H9 (cell line): ENCODE measurements at places on chromosomes 11 and 22. TPM values are rescaled to one million over a fixed set of nuclear protein-coding genes. Genes with fewer than 3 reads are reported as not detected.

- no peak for DNase-seq
- no peaks in the 10 kb centered on the region for H3K36me3 ChIP-seq
- H3K27ac ChIP-seq, result no peak overlapping the region
- no peak overlapping the region for H3K4me3 ChIP-seq
Observed at GRCh38 chr22:17781319-17782031, 7.2 kb upstream of the BID start.

GRCh38 chr22:41876675-41877074 lies 38.2 kb downstream of the SHISA8 start:
- no peaks in the 10 kb centered on the region for H3K4me1 ChIP-seq
- no peaks in the 10 kb centered on the region for H3K27me3 ChIP-seq
- DNase-seq, result no peak

- no peak overlapping the region for H3K4me3 ChIP-seq
- no peak overlapping the region for H3K27ac ChIP-seq
- H3K36me3 ChIP-seq, result no peaks in the 10 kb centered on the region
- H3K4me1 ChIP-seq, result no peaks in the 10 kb centered on the region; the same call in 1 of the 2 replicates
- no peak for DNase-seq
Observed at GRCh38 chr11:26698224-26698623, 23.6 kb downstream of the SLC5A12 start.

DNA sequence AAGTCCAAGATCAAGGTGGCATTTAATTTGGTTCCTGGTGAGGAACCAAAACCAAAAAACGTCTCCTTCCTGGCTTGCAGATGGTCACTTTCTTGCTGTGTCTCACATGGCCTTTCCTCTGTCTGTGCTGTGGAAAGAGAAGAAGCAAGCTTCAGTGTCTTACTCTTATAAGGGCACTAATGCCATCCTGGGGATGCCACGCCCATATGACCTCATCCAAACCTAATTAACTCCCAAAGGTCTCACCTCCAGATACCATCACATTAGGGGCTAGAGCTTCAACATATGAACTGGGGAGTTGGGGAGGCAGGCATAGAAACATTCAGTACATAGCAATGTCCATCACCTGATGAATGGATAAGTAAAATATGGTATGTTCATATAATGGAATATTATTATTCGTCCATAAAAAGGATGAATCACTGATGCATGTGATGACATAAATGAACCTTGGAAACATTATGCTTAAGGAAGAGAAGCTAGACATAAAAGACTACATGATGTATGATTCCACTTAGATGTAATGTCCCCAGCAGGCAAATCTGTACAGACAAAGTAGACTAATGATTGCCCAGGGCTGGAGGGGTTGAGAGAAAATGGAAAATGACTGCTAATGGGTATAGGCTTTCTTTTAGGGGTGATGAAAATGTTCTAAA lies 78.6 kb upstream of the B3GNT6 start:
- DNase-seq, result no peak
- no peaks in the 10 kb centered on the region for H3K27me3 ChIP-seq
- H3K4me1 ChIP-seq, result no peaks in the 10 kb centered on the region
- H3K27ac ChIP-seq, result no peak overlapping the region
- no peak overlapping the region for H3K4me3 ChIP-seq

DNA sequence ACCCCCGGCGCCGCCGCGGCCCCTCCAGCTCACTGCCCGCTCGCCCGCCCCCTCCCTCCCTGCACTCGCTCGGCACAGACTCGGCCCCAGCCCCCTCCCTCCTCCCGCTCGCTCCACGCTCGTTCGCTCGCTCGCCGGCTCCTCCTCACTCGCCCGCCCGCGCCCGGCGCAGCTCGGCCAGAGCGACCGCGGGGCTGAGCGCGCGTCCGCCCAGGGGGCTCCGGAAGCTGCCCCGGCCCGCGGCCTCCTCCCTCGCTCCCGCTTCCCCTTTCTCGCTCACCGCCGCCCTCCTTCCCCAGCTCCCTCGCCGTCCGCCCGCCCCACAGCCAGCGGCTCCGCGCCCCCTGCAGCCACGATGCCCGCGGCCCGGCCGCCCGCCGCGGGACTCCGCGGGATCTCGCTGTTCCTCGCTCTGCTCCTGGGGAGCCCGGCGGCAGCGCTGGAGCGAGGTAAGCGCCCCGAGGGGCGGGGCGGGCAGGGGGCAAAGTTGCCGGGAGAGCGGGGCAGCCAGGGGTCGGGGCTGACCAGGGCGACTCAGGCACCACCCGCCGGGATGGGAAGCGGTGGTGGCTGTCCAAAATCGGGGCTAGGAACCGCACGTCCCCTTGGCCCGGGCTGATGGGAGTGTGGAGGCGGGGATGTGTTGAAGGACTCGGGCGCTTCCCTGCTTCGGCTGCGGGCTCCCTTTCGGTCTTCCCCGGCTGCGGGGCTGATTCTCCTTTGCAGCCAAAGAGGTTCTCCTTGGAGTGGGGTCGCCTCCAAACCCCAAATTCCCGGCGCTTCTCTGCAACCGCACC lies at the start of gene SEZ6L:
Gene SEZ6L, plus strand, starts transcription at position 148 of the 797 bp plus-strand sequence. Its CDS starts 208 bp downstream, at position 356.
- H3K4me3 ChIP-seq, result peak within 1 kb of the TSS; percentile 81
- H3K27ac ChIP-seq, result no peak within 1 kb of the TSS
- H3K36me3 ChIP-seq, result no peaks in the 10 kb centered on the region; the same call in 2 of the 3 replicates
- no peaks in the 10 kb centered on the region for H3K4me1 ChIP-seq
- H3K27me3 ChIP-seq, result peaks cover 16% of the 10 kb centered on the region; the same call in 1 of the 2 replicates

GRCh38 chr11:35962369-35963138 lies 18.7 kb downstream of the LDLRAD3 start:
- H3K27me3 ChIP-seq, result no peaks in the 10 kb centered on the region
- DNase-seq, result no peak
- no peak overlapping the region for H3K27ac ChIP-seq
- peaks cover 9% of the 10 kb centered on the region; the same call in 1 of the 2 replicates for H3K4me1 ChIP-seq
- H3K36me3 ChIP-seq, result peaks cover 16% of the 10 kb centered on the region

GRCh38 chr11:116537709-116538108 lies 235.1 kb downstream of the BUD13 start:
- no peak overlapping the region for H3K27ac ChIP-seq
- DNase-seq, result no peak
- H3K36me3 ChIP-seq, result no peaks in the 10 kb centered on the region
- H3K4me1 ChIP-seq, result 0 out of 2 replicates have a peak, but pooled peaks cover 3% of the 10 kb centered on the region
- no peaks in the 10 kb centered on the region; the same call in 1 of the 2 replicates for H3K27me3 ChIP-seq

GRCh38 chr11:131688048-131688693 lies 317.8 kb downstream of the NTM start:
- H3K4me1 ChIP-seq, result no peaks in the 10 kb centered on the region
- no peaks in the 10 kb centered on the region; the same call in 1 of the 2 replicates for H3K27me3 ChIP-seq
- H3K27ac ChIP-seq, result no peak overlapping the region
- peak; percentile 81 for DNase-seq
- no peak overlapping the region; the same call in 2 of the 3 replicates for H3K4me3 ChIP-seq

GRCh38 chr22:45709060-45709739 lies 37.6 kb downstream of the ATXN10 start:
- DNase-seq, result no peak
- no peaks in the 10 kb centered on the region for H3K4me1 ChIP-seq
- no peak overlapping the region for H3K27ac ChIP-seq
- H3K36me3 ChIP-seq, result peaks cover 5% of the 10 kb centered on the region; the same call in 2 of the 3 replicates

- H3K27ac ChIP-seq, result no peak overlapping the region
- H3K36me3 ChIP-seq, result peaks cover 17% of the 10 kb centered on the region
- no peak for DNase-seq
Observed at GRCh38 chr11:31089117-31089516, 280.4 kb downstream of the DCDC1 start.

- no peak overlapping the region for H3K27ac ChIP-seq
- no peaks in the 10 kb centered on the region; the same call in 1 of the 2 replicates for H3K4me1 ChIP-seq
- DNase-seq, result no peak
- no peaks in the 10 kb centered on the region for H3K27me3 ChIP-seq
- H3K36me3 ChIP-seq, result no peaks in the 10 kb centered on the region; the same call in 1 of the 3 replicates
Observed at GRCh38 chr22:29917052-29917902, 34.3 kb downstream of the MTMR3 start.

GRCh38 chr11:96293598-96294021 lies 49.4 kb downstream of the MAML2 start:
- H3K27me3 ChIP-seq, result no peaks in the 10 kb centered on the region
- H3K27ac ChIP-seq, result no peak overlapping the region
- H3K36me3 ChIP-seq, result no peaks in the 10 kb centered on the region
- no peak for DNase-seq

DNA sequence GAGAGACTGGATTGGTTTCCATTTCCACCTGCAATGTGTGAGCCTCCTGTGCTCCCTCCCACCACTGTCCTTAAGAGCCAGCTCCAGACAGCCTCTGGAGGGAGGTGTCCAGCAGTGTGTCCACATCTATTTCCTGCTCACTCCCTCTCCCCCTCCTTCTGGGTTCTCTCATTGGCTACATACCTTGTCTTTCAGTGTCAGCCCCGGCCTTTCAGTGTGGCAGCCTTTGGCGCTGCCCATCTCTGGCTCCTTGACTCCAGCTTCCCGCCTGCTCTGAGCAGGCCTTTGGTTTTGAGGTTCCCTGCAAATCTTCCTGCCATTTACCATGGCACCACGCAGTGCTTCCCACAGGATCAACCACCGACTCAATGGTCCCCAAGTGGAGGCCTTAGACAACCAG lies 19.0 kb upstream of the PTPRJ start:
- DNase-seq, result peak; percentile 54
- no peaks in the 10 kb centered on the region for H3K36me3 ChIP-seq
- no peak overlapping the region for H3K27ac ChIP-seq
- no peak overlapping the region for H3K4me3 ChIP-seq

GRCh38 chr11:107385361-107385981 lies 72.2 kb downstream of the CWF19L2 start:
- no peak overlapping the region for H3K27ac ChIP-seq
- peaks cover 7% of the 10 kb centered on the region; the same call in 2 of the 3 replicates for H3K36me3 ChIP-seq
- no peak overlapping the region for H3K4me3 ChIP-seq

GRCh38 chr11:99260696-99261095 lies 239.9 kb downstream of the CNTN5 start:
- H3K4me1 ChIP-seq, result no peaks in the 10 kb centered on the region
- H3K4me3 ChIP-seq, result no peak overlapping the region
- no peaks in the 10 kb centered on the region for H3K27me3 ChIP-seq
- DNase-seq, result no peak

DNA sequence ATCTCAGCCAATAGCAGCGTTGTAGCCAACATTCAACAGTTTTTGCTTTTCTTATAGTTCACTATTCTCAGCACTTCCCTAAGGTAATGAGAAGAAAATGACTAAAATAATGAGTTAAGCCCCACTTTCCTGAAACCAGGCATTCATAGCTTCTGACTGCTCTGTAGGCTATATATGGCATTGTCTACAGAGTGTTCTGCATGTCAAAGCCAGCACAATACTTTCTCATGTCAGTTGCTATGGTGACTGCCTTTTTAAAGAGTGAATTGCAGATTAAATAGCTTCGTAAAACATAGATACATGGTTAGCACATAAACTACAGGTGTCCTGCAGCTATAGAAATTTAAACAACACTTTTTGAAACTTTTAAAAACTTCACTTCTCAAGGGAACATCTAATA lies 1256.1 kb upstream of the CNTN5 start:
- H3K36me3 ChIP-seq, result peaks cover 2% of the 10 kb centered on the region; the same call in 1 of the 2 replicates
- no peak overlapping the region for H3K4me3 ChIP-seq

DNA sequence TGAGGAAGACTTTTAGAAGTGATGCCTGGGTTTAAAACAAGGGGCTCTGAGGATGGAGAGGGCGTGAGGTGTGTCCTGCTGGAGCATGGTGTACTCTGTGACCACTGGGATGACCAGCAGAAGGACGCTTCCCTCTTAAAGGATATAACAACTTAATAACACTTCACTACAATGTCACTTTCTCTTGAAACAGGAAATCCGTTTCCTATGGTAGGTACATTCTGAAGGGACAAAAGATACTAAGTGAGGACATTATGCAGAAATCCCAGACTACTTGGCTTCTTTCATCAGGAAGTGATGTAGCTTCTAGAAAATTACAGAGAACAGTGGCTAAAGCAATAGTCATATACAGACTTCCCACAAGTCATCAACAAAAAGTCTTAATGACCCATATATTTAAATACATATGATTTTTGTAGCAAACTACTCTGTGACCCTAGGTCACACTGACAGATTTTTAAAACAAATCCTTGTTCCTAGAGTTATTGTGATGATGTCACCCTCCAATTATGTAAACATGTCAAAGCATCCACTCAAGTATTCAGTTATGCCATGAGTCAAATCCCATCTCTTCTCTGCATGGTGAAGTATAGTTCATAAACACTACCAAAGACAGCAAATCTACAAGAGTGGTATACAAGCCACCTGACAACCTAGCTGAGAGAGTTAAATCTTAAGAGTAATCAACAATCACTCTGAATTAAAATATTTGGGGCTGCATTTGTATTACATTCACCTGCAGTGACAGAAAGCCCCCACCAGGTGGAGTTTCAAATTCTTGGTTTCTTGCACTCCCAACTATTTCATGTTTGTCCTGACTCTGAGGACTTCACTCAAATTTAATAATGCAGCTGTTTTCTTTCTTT lies 32.8 kb downstream of the PITPNB start:
- H3K36me3 ChIP-seq, result peaks cover 11% of the 10 kb centered on the region; the same call in 2 of the 3 replicates
- H3K27ac ChIP-seq, result no peak overlapping the region
- peaks cover 3% of the 10 kb centered on the region; the same call in 1 of the 2 replicates for H3K4me1 ChIP-seq
- no peak overlapping the region for H3K4me3 ChIP-seq
- DNase-seq, result no peak
- no peaks in the 10 kb centered on the region for H3K27me3 ChIP-seq

DNA sequence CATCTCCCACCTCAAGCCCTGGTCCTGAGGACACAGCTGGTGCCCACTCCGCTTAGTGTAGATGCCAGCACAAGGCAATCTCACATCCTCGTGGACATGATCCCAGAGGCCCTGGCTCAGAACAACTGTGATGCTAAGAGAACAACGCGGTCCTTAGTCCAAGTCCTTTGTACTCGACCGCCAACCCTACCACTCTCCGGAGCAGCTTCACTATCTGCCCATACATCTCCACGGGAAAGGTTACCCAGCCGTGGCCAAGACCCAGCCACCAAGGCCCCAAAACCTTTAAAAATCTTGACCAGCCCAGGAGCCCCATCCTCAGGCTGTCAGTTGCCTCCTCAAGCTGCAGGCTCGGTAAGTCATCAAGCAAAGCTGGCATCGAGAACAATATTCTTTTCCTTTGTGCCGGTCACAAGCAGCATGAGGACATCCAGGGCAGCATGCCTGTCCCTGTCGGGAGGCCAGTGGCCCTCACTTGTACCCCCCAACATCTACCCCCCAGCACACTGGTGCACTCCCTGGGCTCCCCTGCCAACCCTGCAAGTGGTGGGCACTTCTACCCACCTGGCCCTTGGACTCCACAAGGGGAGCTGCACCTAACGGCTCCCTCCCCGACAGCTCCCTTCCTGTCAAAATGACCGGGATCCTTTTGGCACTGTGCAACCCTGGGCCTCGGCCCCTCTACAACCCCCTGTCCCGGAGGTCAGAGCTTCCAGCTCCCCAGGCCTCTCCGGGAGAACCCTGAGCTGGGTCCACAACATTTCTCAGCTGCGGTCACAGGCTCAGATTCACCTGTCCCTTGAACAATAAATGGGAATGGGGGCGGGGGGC lies 2.5 kb downstream of the OSBPL5 start:
- H3K36me3 ChIP-seq, result no peaks in the 10 kb centered on the region; the same call in 2 of the 3 replicates
- H3K4me3 ChIP-seq, result peak overlapping the region; percentile 51; the same call in 1 of the 3 replicates
- H3K27ac ChIP-seq, result no peak overlapping the region

SMC1B gene
- 0.11 TPM in 1 of 2 replicates, not detected in the other for total RNA-seq

KRTAP5-8 gene
- total RNA-seq, result not detected in 2 replicates

CRYBB3 gene
- total RNA-seq, result 0.39 and 0.53 TPM in 2 replicates

HEPACAM gene
- total RNA-seq, result not detected in 2 replicates

SAC3D1 gene
- total RNA-seq, result 20.7 and 21.9 TPM in 2 replicates

LRRC4C gene
- total RNA-seq, result 0.13 and 0.22 TPM in 2 replicates

NLRP6 gene
- total RNA-seq, result not detected in 2 replicates

BEST1 gene
- 0.18 and 0.24 TPM in 2 replicates for total RNA-seq

ARHGAP42 gene
- total RNA-seq, result 35.5 and 39.1 TPM in 2 replicates

RAB38 gene
- total RNA-seq, result 18.7 and 19.3 TPM in 2 replicates

SGSM1 gene
- total RNA-seq, result 3.2 and 4.3 TPM in 2 replicates

ANO5 gene
- total RNA-seq, result 3.4 and 3.7 TPM in 2 replicates
